ENCODE measurements at places on chromosomes 16 and 17.

DNA sequence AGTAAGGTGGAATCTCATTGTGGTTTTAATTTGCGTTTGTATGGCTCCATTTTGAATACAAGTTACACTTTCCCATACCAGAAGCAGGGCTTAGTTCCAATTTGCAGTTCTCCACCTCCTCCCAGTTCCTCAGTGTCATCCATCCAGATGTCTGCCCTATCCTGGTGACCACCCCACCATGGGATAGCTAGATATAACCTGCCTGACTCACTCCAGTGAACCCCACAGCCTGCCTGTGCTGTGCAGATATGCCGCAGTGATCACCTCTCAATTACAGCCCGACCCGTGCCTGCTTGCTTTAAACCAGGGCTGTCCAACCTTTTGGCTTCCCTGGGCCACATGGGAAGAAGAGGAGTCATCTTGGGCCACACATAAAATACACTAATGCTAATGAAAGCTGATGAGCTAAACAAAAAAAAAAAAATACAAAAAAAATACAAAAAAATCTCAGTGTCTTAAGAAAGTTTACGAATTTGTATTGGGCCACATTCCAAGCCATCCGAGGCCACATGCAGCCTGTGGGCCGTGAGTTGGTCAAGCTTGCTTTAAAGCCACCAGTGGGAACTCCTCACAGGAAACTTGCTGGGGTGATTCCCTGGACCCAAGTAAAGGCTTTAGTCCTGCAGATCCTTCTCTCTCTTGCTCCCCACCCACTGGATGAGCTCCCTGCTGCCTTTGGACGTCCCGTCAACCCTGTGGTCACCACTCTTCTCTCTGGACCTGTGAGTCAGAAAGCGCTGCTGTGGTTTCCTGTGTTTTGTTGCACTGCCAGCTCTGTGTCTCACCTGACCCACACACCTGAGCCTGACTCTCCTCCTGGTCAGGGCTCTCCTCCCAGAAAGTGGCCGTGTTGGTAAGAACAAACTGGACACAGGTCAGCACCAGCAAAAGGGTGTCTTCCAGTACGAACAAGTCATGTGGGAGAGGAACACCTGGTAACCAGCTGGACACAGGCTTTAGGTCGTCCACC is 83.0 kb downstream of the EMP2 start:
- DNase-seq = no peak

- no peak for DNase-seq
These were observed 4.8 kb downstream of the CBLN1 start for GRCh38 chr16:49276646-49277385.

GRCh38 chr17:67111327-67111726 is 67.0 kb downstream of the CACNG1 start:
- DNase-seq = no peak

DNA sequence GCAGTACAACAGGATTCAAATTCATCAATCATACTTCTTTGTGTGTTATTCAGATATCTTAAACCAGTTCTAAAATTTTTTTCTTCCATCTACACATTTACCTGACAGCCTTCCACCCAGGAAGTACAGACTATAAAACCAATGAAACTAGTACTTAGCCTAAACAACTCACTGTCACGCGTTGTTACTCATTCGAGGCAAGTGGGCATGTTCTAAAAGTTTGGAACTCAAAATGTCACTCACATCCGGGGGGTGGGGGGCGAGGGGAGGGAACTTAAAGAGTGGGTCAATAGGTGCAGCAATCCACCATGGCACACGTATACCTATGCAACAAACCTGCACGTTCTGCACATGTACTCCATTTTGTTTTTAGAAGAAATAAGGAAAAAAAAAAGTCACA is 90.4 kb upstream of the PLEKHM1 start:
- DNase-seq = no peak

- no peak for DNase-seq
These were observed 129.0 kb downstream of the KATNIP start for GRCh38 chr16:27678955-27679354.

DNA sequence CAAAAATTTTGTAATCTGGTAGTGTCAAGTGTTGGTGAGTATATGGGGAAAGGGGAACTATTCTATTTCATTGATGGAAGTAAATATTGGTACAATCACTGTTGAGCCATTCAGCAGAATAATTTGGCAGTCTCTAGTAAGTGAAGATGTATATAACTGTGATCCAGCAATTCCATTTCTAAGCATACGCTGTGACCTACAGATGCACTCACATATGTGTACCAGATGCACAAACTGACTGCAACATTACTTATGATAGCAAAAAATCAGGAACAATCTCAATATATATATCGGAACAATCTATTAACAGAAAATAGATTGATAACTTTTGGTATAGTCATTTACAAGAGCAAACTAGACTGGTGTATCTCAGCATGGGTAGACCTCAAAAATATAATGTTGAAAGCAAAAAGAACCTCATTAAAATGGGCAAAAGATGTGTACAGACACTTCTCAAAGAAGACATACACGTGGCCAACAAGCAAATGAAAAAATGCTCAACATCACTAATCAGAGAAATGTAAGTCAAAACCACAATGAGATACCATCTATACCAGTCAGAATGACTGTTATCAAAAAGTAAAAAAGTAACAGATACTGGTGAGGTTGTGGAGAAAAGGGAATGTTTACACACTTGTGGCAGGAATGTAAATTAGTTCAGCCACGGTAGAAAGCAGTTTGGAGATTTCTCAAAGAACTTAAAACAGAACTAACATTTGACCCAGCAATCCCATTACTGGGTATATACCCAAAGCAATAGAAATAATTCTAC is 20.7 kb downstream of the ADAP2 start:
- no peak for DNase-seq

DNA sequence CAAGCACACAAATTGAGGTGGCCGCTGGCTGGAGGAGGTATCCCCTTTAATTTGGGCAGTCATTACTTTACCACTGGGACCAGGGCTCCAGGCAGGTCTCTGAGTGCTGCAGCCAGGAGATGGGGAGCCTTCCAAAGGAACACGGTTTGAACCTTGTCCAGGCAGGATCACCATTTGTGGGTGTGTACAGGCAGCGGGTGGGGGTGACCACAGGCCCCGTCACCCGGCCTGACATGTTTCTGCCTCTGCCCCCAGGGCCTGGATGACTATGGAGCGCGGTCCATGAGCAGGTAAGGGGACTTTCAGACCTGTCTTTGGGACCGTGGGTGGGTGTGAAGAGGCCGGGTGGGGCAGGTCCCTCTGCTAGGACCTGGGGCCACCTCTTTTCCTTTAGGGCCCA is 57.1 kb upstream of the PVALEF start:
- no peak for DNase-seq

DNA sequence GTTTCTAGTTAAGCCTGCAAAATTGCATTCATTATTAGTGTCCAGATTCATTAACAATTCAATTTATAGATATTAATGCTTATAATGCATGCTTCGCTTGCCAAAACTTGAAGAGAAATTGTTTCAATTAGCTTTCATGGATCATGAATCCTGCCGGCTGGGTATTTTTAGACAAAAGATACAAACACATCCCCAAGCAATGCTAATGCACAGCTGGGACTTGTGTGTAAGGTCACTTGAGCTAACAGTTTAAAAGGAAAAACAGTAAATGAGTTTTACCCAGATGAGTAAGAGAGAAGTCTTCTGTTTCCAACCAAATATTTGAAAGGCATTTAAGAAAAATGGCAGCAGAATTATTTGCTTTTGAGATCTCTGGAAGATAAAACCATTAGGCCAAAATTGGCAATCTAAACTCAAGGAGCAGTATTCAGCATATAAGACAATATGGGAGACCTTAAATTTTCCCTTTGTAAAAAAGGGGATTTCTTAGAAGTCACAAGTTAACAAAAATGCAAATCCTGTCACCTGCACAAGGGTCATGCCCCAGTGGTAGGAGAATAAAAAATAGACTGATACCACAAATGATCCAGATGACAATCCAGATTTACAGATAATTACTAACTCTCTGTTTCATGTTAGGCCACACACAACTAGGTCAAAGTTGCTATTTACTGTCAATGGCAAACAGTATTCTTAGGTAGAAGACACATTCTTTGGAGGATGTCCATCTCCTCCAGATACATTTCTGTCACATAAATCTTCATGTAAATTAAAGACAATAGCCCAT is 418.4 kb upstream of the PMFBP1 start:
- DNase-seq = no peak
